ENCODE measurements at places on chromosomes 13 and 19.

DNA sequence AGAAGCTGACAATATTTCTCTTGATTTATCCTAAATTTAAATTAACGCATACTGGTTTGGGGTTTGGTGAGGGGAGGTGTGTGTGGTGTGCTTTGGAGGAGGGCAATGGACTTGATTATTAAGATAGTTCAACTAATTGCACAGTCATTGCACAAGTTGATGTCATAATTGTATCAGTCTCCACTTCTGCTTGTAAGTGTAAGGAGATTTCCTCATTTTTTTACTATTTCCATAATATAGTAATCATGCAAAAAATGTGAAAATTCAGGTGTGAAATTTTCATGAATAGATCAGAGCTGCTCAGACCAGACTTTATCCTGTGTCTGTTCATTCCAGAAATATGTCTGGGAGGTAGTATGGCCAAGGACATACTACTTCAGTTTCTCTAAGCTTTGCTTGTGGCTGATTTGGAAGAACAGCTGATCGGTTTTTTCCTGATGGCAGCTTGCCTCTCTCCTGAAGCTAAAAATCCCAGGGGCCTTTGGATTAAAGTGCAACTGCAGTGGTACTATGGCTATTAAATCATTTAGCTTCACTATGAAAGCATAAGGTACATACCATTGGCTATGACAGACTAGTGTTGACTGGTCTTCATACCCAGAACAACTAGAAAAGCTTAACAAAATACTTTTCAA is 201.8 kb upstream of the MIR17HG start:
- DNase-seq: no peak

GRCh38 chr13:108212886-108213285 is 2.5 kb downstream of the LIG4 start:
- no peak for DNase-seq

DNA sequence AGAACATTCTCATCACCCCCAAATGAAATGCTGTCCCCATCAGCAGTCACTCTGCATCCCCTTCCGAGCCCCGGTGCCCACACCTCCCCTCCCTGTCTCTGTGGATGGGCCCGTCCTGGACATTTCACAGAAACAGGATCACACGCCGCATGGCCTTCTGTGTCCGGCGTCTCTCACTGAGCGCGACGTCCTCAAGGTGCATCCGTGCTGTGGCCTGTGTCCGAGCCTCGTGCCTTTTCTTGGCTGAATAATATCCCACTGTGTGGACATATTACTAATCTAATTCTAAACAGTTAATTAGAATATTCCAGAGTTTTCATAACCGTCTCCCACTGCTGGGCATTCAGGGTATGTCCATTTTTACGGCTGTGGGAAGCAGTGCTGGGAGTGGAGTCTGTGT is 8.7 kb downstream of the NDUFS7 start:
- no peak for DNase-seq

- DNase-seq: no peak
Observed at GRCh38 chr19:42248270-42249148, 6.1 kb upstream of the GSK3A start.

- no peak for DNase-seq
Observed at GRCh38 chr13:40429706-40430545, 236.5 kb downstream of the FOXO1 start.

- no peak for DNase-seq
Observed at GRCh38 chr19:34430738-34431625, 2.8 kb downstream of the UBA2 start.

GRCh38 chr13:49213997-49214916 is 5.9 kb upstream of the MLNR start:
- no peak for DNase-seq

DNA sequence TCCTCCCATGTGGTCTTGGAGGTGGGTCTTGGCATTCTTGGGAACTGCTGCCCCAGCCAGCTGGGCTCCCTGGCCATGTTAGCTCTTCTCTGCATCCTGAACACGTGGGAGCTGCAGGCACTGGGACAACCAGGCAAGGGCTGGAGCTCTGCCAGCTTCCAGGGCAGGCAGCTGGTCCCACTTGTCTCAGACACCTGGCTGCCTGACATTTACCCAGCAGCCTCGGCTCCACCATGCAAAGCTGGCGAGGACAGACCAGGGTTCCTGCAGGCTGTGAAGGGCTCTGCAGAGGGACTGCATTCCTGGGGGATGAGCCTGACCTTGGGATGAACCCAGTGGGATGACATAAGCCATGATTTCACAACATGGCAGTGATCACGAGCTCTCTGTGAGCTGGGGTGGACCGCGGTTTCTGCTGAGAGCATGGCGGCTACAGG is 99.0 kb upstream of the TSHZ3 start:
- DNase-seq: no peak

DNA sequence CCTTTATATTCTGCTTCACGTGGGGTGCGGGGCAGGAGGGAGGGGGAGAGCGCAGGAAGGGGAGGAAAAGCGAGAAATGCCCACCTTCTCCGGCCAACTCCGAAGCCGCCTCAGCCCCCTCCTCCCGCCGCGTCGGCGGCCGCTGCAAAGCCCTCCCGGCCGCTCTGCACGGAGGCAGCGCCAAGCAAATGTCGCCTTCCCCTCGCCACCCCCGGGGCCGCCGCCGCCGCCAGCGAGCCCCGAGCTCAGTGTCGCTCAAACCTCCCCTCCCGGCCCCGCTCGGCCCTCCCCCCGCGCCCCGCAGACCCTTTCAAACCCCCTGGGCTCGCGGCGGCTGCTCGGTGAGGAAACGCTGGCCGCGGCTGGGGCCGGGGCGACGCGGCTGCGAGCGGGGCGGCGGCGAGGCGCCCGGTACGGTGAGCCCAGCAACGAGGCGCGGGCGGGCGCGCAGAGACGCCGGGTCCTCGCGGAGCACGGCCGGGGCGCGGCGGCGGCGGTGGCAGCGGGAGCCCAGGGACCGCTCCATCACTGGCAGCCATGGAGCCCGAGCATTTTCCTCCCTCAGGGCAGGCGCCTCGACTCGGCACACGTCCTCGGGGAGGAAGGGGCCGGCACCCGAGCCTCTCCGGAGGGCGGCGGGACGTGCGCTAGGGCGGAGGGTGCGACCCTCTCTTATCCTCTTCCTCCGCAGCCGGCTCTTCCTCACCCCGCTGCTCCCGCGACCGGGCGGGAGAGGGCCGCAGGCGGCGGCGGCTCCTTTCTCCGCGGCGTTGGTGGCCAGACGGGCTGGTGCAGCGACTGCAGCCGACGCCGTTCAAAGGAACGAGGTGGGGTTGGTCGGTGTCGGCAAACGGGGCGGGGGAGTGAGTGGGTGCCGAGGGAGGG is 463 bp upstream of the TSC22D1 start:
- DNase-seq: no peak

GRCh38 chr13:99378985-99379733 is 72.0 kb upstream of the GPR183 start:
- no peak for DNase-seq

DNA sequence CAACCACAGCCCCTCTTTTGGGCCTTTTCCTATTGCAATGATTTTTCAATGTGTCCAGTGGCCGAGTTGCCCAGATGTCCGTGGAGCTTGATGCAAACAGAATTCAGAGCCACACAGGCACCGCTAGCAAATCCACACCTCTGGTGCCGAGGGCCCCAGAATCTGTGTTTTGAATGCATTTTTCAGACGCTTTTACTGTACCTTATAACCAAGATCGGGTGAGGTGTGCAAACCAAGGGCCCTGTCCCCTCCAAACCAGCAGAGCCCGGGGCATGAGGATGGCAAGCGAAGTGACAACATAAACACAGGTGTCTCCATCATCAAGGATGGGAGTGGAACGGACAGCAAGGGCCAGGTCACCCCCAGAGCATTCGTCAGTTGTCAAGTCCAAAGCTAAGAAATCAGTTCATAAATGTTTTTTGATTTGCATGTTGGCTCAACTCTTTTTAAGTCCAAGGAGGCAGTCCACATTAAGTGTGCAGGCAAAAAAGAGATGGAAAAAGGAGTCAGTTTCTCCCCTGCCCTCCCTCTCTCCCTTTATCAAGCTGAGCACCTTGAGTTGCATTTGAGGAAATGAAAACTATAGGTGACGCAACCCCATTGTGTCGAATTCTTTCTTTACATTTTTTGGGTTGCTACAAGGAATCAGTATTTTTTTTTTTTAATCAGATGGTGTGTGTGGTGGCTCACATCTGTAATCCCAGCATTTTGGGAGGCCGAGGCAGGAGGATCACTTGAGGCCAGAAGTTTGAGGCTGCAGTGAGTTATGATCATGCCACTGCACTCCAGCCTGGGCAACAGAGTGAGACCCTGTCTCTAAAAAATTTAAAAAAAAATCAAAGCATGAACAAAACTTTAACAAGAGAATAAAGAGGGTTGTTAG is 2.9 kb downstream of the CCDC8 start:
- no peak for DNase-seq

DNA sequence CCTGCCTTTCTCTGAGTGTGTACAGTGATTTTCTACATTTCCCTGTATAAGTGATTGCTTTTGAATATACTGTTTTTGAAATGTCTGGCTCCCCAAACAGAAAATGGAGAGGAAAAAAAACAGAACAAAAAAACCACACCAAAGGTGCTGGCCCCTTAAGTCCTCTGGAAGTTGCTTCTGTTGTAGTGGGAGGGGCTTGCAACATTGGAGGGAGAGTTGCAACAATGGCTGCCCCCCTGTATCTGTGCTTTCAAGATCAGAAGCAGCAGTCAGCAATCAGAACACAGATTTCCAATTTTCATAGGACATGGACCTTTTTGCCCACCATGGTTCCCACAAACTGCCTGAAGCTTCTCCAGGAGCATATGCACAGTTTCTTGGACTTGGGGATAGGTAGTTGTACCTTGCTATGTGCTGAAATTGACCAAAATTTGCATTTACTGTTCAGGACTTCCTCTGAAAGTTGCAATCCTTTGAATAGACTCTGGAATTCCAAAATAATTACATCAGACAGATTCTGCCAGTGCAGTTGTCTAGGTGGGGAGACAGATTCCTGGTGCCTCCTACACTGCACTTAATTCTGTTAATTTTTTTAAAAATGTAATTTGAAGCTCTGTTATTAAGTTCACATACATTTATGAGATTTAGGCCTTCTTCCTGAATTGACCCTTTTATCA is 13.8 kb downstream of the BIVM start:
- DNase-seq: no peak

DNA sequence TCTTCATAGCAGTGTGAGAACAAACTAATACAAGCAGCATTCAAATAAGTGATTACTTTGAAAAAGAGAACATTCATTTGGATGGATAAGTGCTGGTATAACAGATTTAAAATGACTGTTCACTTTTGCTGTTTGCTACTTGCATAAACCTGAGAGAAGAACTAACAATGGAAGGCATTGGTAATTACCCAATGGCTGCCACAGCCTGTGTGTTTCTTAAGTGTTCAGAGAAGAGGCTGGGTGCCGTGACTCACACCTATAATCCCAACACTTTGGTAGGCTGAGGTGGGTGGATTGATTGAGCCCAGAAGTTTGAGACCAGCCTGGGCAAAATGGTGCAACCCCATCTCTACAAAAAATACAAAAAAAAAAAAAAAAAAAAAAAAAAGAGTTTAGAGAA is 4.9 kb upstream of the TEX26 start:
- DNase-seq: no peak

GRCh38 chr19:18520848-18521691 is 800 bp downstream of the ELL start:
- DNase-seq: no peak

DNA sequence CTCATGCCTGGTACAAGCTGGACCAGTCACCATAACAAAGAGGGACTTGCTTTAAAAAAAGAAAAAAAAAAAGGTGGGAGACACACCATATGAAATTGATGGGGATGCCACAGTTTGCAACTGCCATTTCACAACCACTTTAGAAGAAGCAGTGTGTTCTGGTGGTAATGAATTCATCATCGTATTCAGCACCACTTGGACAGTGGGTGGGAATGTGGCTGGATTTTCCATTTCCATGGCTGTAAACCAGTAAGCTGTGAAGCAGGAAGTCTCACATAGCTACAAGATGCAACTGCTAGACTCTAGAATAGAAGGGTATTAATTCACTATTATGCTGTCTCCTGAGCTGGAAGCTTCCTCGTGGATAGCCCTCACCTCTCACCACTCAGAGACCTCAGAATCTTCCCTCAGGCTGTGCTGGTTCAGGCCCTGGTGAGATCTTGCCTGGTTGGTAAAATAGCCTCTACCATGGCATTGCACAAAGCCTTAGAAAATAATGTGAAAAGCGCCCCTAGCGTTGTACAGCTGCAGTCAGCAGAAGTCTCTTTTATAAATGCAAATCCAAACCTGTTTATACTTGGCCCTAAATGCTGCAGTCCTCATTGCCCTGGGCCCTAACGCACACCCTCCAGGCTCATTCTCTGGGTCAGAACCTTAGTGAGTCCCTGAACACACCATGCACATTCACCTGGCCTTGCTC is 150.7 kb downstream of the KCTD15 start:
- no peak for DNase-seq

DNA sequence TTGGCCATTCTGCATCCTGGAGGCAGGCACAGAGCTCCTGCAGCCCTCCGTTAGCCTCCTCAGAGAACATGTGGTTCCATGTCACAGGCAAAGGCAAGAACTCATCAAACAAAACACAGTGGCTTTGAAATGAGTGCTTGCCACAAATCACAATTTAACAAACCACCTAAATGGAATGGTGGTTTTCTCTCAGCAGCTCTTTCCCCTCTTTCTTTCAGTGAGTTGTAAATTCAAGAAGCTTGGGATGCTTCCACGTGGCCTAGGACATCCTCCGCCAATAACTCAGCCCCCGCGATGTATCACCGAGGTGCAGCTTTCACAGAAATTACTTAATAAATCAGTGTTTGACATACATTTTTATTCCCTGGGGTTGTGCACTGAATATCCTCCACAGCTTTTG is 65.4 kb upstream of the RFC3 start:
- DNase-seq: no peak

- no peak for DNase-seq
Observed at GRCh38 chr13:40961826-40962225, 57.3 kb downstream of the ELF1 start.

DNA sequence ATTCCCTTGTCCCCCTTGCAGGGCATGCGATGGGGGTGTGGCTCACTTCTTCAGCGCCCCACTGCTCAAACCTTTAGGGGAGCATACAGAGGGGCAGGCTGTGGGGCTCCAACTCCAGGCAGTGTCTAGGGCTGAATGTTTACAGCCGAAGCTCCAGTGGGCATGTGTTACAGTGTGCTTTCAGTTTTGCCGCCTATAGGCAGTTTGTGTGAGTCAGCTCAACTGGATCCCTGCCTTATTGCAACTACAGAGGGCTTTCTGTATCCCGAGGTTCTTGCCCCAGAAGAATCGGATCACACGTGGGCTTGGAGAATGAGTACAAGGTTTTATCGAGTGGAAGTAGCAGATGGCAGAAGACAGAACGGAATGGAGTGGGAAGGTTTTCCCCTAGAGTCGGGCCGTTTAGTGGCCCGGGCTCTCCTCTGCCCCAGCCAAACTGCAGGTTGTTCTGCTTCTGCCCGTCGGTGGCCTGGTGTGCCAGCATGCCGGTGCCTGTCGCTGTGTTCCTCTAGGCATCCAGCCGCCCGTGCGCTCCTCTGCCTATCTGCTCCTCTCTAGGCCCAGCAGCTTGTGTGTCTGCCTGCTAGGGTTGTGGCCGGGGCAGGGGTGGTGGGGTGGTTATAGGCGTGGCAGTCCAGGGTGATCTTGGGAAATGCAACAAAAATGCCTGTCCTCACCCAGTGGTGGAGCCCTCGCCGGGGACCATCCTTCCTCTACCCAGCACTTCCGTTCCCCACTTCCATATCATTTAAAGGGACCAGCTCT is 435.9 kb upstream of the SGCG start:
- DNase-seq: no peak
